Tibial nerve (tissue), 4 donors: ENCODE measurements at places on chromosomes 4 and X.

- DNase-seq, result no peak
These were observed 230.9 kb upstream of the GPC4 start for GRCh38 chrX:133645977-133646718.

GRCh38 chr4:82591592-82591991 lies 29.8 kb upstream of the TMEM150C start:
- DNase-seq, result no peak

- no peak for DNase-seq
These were observed 171.8 kb downstream of the TLL1 start for GRCh38 chr4:166044871-166045270.

DNA sequence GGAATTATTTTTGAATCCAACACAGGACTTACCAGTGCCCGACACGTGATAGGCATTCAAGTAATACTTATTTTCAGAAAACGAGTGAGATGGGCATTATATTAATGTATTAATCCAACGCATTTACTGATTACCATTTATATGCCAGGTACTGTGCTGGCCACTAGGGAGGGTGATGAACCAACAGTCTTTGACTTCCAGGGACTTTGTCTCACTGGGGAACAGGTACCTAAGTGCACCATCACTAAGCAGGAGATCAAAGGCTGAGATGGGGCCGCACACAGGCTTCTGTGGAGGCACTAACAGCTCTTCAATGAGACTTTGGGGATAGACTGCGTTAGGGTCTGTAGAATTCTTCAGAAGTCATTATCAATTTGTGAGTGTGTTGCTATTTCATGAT lies 5.7 kb upstream of the TADA2B start:
- no peak for DNase-seq

DNA sequence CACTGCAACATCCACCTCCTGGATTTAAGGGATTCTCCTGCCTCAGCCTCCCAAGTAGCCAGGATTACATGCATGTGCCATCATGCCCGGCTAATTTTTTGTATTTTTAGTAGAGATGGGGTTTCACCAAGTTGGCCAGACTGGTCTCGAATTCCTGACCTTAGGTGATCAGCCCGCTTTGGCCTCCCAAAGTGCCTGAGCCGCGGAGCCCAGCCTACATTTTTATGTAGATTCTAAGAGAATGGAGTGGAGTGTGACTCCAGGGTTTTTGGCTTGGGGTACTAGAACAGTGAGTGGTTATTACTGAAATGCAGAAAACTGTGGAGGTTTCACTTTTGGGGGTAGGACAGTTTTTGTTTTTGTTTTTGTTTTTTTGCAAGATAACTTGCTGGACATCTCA lies 806.0 kb downstream of the ADGRL3 start:
- no peak for DNase-seq

GRCh38 chr4:1337376-1337831 lies 9.6 kb upstream of the UVSSA start:
- no peak for DNase-seq

DNA sequence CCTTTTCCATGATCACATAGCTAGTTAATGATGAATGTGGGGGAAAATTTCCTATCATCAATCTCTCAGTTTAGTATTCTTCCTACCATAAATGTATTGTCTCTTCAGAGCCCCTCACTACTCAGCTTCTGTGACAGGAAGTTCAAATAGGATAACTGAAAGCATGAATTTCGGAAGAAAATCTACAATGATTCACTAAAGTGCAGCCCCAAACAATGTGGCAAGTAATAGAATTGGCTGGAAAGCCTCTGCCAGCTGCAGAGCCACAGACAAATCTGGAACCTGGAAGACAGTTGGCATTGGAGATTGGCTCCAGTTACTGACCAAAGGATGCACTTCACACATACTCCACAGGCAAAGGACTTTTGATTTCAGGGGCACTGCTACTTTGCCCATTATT lies 35.2 kb downstream of the EGF start:
- DNase-seq, result no peak

DNA sequence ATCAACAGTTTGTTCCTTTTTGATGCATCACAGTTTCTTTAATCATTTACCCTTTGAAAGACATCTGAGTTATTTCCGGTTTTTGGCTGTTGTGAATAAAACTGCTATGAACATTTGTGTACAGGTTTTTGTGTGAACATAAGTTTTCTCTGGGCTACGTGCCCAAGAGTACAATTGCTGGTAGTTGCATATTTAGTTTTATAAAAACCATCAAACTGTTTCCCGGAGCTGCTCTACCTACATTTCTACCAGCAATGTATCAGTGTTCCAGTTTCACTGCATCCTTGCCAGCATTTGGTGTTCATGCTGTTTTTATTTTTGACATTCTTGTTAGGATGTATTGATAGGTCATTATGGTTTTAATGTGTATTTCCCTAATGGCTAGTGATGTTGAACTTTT lies 17.3 kb downstream of the KDM6A start:
- no peak for DNase-seq

- DNase-seq, result no peak
These were observed 99.8 kb upstream of the RAI2 start for GRCh38 chrX:17960891-17961290.
